ENCODE measurements at places on chromosomes 4 and X. TPM values are rescaled to one million over a fixed set of nuclear protein-coding genes. Genes with fewer than 3 reads are reported as not detected.

The CXCL6 gene
- total RNA-seq: 2.2 TPM

The CYBB gene
- total RNA-seq: not detected

The KLKB1 gene
- total RNA-seq: 0.15 TPM

The TDO2 gene
- not detected for total RNA-seq

The ETDB gene
- total RNA-seq: not detected

The TGIF2LX gene
- not detected for total RNA-seq

The NAP1L3 gene
- total RNA-seq: 0.82 TPM

The IRAK1 gene
- total RNA-seq: 106 TPM

The PDHA1 gene
- total RNA-seq: 61.2 TPM

The BDH2 gene
- total RNA-seq: 42.6 TPM

The RASGEF1B gene
- total RNA-seq: 0.10 TPM

The TCP11X1 gene
- total RNA-seq: not detected

All from glomerular endothelial cell (primary cell).